ENCODE measurements at places on chromosomes 1 and 21.

GRCh38 chr1:223186800-223187199, 43.8 kb upstream of the TLR5 start:
- no peak for DNase-seq

DNA sequence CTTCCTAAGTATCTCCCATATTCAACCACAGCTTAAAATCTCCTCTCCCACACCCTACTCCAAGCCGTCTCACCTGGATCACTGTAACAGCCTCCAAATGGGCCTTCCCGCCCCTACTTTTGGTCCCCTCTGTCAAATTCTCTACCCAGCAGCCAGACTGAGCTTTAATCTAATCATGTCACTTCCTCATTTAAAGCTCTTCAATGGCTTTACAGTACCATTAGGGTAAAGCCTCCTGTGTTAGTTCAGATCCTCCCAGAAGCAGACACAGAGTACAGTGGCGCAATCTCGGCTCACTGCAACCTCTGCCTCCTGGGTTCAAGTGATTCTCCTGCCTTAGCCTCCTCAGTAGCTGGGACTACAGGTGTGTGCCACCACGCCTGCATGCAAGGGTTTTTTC, 46.8 kb upstream of the PSEN2 start:
- DNase-seq: no peak

- peak; percentile 69 for DNase-seq
Measured at GRCh38 chr1:78617615-78618026, 2.6 kb upstream of the IFI44L start.

DNA sequence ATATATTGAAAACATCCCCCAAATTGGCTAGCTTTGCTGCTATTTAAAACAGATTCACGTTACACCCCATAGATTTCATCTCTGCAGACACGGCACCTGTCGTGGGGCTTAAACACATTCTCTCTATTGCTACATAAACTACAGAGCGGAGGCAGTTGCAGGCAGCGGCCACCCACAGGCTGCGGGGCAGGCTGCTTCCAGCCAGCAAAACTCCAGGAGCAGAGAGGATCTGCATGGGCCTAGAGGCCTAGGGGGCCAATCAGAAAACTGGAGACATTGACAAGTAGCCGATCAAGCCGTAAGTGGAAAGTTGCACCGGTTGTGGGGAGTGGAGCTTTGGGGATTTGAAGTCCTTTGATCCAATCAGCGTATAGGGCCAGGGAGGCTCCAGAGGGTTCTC, 129.0 kb upstream of the KLHDC7A start:
- DNase-seq: no peak

- DNase-seq: no peak
Measured at GRCh38 chr21:34606051-34606450, 8.9 kb downstream of the RCAN1 start.

GRCh38 chr1:56934430-56935060, 31.3 kb downstream of the C8B start:
- peak; percentile 90 for DNase-seq

GRCh38 chr1:246142320-246142893, 364.7 kb downstream of the SMYD3 start:
- peak; percentile 76 for DNase-seq

- DNase-seq: no peak
Measured at GRCh38 chr1:34378968-34379856, 202.5 kb downstream of the C1orf94 start.

DNA sequence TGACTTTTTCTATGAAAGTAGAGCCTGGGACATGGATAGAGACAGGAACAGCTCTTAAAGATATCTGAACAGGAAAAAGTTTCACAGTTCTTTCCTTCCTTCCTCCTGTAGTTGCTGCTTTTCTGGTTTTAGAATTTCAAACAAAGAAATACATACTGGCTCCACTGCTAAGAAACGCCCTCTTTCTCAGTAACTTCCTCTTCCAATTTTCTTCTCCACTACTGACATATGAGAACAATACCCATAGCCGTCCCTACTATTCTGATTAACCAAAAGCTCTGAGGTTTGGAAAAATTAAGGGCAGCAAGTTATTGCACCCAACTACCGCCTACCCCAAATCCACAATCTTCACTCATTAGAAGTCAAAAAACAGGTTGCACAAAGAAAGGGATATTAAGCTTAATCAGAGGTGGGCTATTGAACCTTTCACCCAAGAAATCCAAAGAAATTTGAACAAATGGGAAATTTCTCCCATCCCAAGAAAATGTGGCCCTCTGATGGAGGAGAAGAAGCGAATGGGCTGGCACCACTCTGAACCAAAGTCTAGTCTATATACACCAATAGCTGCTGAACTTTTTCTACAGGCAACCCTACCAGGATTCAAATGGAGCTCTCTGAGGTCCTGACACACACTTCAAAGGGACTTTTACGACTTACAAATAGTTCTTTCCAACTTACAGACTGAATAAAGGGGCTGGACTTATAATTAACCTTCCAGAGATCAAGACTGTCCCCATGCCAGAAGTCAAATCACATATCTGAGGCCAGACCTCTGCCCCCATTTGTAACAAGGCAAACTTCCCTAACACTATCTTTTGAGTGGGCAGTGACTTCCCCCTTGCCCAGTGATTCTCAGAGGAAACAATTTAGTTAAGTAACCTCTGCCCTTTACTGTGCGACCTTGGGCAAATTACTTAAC, 1.7 kb downstream of the WASF2 start:
- DNase-seq: no peak

DNA sequence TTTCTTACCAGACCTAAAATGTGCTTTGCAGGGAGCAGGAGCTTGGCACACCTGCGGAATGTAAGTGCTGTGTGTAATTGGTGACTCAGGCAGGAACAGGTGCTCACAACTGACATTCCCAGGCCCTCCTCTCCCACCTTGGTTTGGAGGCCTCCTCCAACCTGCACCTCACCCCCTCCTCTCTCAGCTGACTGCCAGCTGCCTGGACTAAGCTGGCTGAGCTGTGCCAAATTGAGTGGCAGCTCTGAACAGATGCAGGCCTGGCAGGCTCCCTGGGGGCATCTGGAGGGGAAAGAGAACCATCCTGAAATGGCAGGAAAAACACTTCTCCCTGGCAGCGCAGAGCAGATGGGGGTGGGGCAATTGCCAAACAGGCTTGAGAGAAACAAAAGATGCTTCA, 91.7 kb upstream of the PGBD5 start:
- DNase-seq: no peak

GRCh38 chr1:6108937-6109614, 63.4 kb downstream of the KCNAB2 start:
- DNase-seq: no peak

GRCh38 chr1:84736944-84737343, 46.7 kb upstream of the SSX2IP start:
- no peak for DNase-seq

- DNase-seq: no peak
Measured at GRCh38 chr1:19169642-19170041, 40.4 kb downstream of the UBR4 start.

DNA sequence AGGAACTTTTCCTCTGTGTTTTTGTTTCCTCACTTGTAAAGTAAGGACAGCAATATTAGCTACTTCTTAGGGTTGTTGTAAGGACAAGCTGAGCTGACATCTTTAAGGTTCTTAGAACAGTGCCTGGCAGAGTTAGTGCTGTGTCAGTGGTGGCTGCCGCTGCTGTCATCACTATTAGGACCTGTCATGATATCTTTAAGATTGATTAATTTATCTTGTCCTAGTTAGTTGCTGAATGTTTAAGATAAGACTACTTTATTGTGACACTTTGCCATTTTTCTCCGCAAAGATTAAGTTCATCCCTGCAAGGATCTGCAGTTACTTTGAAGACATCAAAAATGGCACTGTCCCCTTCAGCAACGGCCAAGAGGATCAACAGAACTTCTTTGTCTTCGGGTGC, 40.1 kb upstream of the GPR88 start:
- DNase-seq: no peak

DNA sequence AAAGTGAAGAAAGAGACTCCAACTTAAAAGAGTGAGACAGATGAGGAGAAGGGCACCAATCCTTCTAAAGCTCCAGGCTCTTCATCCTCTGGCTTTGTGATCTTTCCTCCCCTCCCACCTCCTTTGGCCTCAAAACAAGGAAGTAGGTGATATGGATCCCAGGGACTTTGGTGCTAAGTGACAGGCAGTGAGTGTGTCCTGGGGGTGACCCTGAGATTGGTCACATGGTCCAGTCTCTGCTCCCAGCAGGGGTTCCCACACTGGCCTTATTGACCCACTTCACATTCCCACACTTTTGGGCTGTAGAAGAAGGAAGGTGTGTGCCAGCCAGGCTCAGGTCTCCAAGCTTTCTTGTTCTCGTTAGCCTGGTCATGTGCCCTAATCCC, 401.2 kb upstream of the PROX1 start:
- DNase-seq: no peak

GRCh38 chr1:115428256-115428655, 90.2 kb upstream of the NGF start:
- no peak for DNase-seq

DNA sequence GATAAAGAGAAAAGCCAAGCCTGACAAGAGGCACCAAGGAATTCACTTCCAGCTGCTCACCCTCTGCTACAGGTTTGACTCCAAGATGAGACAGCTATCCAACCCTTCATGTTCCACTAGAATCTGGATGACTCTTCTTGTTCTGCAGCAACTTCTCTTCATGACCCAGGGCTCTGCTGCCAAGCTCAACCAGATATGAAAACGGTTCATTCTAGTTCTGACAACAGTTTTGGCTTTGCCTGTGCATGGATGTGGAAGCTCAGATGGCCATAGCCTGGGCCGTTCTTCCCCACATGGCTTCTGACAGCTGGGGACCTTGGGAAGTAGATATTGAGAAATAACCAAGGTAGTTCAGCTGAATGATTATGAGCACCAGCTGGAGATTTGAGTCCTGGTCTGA, 13.7 kb downstream of the PI4KB start:
- DNase-seq: no peak

- DNase-seq: no peak
Measured at GRCh38 chr1:150563340-150564038, 14.3 kb downstream of the ADAMTSL4 start.

- no peak for DNase-seq
Measured at GRCh38 chr1:185155600-185156287, 1.0 kb downstream of the TRMT1L start.

- no peak for DNase-seq
Measured at GRCh38 chr1:215704089-215704860, 137.2 kb downstream of the KCTD3 start.

DNA sequence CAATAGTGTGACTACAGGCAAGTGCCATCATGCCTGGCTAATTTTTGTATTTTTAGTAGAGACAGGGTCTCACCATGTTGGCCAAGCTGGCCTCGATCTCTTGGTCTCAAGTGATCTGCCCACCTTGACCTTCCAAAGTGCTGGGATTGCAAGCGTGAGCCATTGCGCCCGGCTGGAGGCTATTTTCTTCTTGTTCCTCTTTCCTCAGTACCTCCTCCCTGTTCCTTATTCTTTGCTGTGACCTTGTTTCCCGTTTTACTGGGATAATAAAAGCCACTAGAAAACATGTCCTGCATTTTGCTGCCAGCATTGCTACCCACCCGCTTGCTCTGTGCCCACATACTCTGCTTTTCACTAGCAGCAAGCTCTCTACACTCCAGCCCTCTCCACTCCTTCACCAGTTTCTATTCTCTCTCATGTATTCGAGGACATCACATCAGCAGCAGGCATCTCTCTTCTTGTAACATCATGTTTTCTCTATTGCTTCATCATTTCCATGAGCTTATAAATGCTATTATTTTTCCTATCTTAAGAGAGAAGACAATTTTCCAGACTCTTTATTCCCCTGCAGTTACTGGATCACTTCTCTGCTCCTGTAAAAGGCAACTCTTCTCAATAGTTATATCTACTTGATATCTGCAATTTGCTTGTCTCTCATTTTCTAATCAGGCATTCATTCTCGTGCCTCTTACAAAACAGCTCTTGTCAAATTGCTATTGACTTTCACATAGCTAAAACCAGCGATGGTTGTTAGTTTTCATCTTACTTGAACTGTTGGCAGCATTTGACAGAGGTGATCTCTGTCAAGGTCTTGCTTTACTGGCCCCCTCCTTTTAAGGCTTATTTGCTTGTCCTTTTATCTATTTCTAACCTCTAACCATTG, 34.5 kb upstream of the C21orf91 start:
- no peak for DNase-seq

GRCh38 chr1:39890273-39890672, 7.0 kb upstream of the TRIT1 start:
- DNase-seq: no peak

DNA sequence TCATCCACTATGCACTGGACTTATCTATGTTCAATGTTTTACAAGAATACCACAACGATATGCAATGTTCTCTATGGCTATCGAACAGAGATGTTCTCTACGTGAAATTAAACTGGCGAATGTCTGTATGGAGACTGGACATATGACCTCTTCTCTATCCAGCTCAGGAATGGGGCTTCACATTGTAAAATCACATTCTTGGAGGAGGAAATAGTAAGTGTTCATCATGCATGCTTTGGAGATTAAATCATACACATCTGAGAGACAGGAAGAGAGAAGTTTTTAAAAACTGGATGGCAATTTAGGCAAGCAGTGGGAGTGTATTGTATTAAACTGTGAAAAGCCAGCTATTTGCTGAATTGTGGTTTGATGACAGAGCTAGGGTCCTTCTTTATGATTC, 47.9 kb upstream of the RGL1 start:
- peak; percentile 56 for DNase-seq

GRCh38 chr1:245683676-245684075, 528.9 kb downstream of the KIF26B start:
- DNase-seq: no peak

GRCh38 chr1:7570311-7570710, 200.8 kb upstream of the VAMP3 start:
- DNase-seq: no peak

DNA sequence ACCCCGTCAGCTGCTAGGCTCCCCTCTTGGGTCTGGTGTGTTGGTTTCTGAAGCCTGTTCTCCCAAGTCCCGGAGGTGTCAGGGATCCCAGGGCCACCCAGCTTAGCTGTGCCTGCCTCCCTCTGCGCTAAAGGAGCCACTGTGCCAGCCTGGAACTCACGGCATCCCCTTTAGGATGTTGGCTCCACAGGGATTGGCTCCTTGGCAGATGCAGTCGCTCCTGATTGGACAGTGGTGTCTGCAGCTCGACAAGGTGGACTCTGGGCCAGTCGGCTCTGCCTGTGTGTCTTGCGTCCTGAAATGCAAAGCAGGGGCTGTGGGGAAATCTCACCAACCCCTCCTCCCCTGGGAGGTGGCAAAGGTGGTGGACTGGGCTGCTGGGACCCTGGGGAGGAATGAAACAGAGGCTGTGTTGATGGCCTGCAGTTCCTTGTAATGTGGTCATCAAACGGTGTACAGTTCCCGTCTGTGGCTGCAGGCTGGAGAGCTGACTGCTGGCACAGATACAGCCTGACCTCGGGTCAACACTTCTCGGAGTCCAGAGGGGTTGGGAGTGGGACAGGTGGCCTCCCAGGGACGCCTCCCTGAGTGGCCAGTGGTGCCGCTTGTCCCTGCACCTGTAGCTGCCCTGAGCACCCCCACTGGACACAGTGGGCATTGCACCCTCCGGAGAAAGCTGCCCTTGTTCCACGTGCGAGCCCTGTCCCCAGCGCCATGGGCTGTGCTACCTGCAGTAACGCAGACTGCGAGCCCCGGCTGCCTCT, 11.5 kb upstream of the KCNAB2 start:
- no peak for DNase-seq
